Stimulated activated naive CD8-positive, alpha-beta T cell treated with anti-CD3 and anti-CD28 coated beads, Interleukin-15, Interleukin-2, amounts not matched to agents 100 U/mL and 50 U/mL, for 24 hours (primary cell): ENCODE measurements at places on chromosomes 16 and 17.

GRCh38 chr17:61225178-61225882, 174.3 kb upstream of the TBX2 start:
- DNase-seq, result no peak

- no peak for DNase-seq
These were observed 51.4 kb downstream of the RAP1GAP2 start for GRCh38 chr17:2847381-2848333.

- no peak for DNase-seq
These were observed 42.4 kb downstream of the TMEM235 start for GRCh38 chr17:78273813-78274212.

GRCh38 chr16:27080895-27081294, 14.2 kb downstream of the C16orf82 start:
- no peak for DNase-seq

- DNase-seq, result no peak
These were observed 5.2 kb upstream of the C16orf95 start for GRCh38 chr16:87322360-87322759.

DNA sequence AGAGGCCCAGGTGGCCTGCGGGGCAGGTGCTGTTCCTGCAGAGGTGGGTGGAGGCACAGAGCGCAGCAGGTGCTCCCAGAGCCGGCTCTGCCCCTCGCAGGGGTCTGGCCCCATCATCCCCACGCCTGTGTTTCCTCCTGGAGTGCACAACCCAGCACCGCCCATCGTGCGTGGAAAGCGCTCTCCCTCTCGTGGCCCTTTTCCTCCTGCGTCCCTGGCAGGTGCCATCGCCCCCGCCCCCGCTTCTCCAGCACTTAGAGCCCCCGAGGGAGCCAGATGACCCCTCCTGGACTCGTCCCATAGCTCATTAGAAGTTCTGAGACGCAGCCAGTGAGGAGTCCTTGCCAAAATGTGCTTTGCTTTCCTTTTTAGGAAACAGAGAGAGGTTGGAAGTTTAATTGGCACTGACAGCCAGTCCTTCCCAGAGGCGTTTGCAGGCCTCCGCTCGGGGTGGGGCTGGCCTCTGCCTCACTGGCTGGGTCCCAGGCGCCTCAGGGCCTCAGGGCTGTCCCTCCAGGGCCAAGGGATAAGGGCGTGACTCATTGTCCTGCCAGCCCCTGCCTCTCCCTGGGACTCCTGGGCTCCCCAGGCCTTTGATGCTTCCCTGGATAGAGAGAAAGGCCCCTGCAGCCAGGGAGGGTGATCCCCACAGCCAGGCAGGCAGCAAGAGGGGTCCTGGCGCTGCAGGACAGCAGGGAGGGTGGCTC, 32.2 kb upstream of the CHMP6 start:
- no peak for DNase-seq

GRCh38 chr17:64400642-64401041, 10.0 kb upstream of the PECAM1 start:
- no peak for DNase-seq

DNA sequence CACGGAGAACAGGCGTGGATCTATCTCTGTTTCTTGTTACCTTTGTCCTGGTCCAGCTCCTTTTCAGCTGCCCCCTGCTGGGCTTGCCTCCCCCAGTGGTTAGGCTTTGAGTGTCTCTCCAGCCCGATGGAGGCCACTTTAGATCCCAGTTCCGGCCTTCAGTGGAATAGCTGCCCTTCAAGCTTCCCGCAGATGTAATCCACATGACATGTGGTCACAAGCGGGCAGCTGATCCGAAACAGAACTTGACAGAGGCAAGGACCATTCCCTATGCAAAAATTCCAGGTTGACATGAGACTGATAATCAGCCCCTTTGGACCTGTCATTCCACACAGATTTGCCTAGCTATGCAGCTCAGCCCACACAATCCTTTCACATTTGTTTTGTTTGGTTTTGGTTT, 40.6 kb upstream of the AQP8 start:
- no peak for DNase-seq

DNA sequence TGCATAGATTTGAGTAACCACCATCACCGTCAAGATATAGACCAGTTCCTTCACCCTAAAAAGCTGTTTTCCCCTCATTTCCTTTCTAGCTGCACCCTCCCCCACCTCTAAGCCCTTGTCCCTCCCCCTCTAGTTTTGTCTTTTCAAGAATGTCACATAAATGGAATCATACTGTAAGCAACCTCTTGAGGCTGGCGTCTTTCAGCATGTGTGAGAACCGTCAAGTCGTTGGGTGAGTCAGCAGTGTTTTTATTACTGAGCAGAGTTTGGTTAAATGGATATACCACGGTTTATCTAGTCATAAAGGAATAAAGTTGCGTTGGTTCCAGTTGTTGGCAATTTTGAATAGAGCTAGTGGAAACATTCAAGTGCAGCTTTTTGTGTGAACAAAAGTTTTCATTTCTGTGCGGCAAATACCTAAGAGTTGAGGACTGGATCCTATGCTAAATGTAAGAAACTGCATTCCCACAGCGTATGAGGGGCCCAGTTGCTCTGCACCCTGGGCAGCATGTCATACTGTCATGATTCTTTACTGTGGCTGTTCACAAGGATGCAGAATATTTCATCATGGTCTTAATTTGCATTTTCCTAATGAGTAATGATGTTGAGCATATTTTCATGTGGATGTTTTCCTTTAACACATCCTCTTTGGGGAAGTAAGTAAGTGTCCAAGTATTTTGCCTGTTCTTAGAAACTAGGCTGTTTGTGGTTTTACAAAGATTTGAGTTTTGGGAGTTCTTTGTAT, 264.3 kb downstream of the CPPED1 start:
- DNase-seq, result peak; percentile 23

- no peak for DNase-seq
These were observed 335.9 kb upstream of the TNRC6C start for GRCh38 chr17:77622647-77623046.

GRCh38 chr17:28949185-28950016, 1.9 kb downstream of the PHF12 start:
- DNase-seq, result peak; percentile 77

DNA sequence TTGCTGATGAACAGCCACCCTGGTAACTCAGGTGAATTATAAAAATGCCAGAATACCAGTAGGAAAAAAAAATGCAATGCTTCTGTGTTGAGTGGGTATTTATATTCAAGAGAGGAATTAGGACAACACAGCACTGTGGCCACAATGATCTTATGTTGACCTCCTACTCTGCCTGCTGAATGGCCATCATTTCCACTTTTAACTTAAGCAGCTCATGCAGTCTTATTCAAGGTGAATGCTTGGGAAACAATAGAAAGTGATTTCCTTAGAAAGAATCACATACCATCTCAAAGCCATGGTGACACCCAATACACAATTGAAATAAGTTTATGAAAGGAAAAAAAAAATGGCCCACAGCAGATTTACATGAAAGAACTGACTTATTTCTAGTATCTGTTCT, 224.0 kb downstream of the CDH8 start:
- no peak for DNase-seq

DNA sequence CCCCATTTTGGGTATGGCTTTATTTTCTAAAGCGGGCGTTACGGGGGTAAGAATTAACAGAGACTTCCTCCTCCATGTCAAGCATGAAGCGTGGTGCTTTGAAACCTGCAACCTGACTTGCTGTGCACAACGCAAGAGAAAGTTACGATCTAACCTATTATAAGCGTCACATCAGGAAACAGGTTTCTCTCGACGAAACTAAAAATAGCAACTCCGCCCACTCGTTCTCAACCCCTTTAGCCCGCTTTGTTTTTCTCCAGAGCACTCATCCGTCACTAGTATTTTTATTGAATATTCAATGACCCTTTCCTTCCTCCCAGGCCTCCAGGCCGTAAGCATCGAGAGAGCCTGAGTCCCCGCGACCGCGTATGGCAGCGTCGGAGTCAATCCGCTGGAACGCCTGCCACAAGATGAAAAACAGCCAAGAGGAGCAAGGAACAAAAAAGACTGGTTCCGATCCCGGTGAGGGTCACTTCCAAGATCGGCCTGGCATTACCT, 555 bp downstream of the NUP88 start:
- DNase-seq, result peak; percentile 58

DNA sequence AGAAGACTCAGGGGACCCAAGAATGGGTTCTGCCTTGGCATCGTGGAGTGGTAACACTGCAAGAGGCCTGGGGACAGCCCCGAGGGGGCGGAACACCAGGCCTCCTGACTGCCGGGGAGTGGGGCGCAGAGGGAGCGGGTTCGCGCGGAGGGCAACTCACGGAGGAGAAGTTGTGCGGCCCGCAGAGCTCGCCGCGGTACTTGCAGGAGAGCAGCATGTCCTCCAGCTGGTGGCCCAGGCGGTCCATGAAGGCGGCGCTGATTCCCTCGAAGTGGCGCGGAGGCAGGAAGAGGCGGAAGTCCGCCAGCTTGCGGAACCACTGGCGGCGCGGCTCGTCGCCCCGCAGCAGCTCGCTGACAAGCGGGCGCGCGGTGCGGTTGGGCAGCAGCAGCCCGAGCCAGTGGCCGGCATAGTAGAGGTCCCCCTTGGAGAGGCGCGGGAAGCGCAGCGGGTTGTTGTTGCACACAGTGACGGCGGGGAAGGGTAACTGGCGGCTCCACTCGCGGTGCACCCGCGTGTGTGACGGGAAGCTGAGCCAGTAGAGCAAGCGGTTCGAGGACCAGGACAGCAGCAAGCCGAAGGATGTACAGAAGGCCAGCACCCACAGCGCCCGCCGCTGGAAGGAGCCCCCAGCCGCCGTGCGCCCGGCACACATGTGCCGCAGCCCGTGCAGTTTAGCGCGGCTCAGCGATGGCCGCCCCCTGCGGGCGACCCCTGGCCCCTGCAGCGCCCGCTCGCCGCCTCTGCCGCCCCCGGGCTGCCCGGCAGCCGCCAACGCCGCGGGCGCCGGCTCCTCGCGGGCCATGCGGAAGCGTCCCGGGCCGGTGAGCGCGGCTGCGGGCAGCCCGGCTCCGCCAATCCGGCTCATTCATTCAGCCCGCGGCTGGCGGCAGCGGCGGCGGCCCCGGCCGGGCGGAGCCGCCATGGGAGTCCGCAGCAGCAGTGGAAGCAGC, 1.6 kb downstream of the ASIC2 start:
- DNase-seq, result peak; percentile 6

DNA sequence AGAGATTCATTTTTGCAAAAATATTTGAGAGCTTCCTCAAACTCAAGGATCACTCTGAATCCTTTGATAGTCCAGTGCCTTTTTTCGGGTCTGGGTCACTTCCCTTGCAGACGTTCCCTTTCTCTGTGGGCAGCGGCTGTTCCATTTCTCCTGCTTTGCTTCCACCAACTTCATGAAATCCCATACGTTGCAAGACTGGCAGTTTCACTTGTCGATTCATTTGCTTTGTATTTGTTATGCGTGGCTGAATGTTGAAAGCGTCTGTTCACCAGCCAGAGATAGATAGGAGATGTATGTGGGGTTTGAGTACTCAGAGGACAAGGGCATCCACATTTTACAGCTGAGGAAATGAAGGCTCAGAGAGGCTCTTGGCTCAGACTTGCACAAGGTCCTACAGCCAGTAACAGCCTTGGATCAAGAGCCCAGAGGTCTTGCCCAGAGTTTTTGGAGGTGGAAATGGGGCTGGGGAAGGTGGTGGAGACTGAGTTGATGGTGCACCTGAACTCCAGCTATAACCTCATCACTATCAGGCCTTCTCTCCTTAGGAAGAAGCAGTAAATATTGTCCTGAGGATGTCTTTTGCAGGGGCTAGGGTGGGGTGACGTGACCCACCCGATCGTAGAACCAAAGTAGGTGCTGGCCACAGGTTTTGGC, 1.3 kb upstream of the CCDC102A start:
- peak; percentile 11 for DNase-seq

DNA sequence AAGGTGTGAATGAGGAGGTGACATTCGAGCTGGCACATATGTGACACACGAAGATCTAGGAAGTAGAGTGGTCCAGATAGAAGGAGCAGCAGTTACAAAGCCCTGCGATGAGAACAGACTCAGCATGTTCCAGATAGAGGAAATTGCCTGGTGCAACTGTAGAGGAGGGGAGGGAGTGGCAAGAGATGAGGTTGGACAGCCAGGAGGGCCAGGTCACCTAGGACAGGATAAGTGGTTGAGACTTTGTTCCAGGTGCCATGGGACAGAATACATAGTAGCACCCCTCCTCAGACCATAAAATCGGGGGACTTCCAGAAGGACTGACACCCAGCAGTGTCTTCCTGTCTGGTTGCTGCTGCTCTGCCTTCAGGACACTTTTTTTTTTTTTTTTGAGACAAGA, 11.0 kb upstream of the CENPT start:
- no peak for DNase-seq

DNA sequence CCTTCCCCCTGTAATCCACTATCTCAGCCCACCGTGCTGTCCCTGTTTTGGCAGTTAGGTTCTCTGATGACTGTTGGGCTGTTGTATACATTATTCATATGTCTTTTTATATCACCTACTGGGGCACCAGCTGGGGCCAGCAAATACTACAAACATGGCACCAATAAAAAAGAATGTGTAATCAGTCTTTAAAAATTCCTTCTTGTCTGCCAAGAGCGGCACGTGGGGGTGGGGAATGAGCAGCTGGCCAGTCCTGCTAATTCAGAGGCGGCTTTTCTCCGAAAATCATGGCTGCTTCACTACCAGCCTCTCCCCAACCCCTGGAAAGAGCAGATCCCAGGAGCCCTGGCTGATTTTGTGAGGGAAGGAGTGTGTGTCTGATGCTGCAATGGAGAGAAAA, 77.7 kb upstream of the EEF2KMT start:
- DNase-seq, result no peak

GRCh38 chr16:55853114-55853513, 20.2 kb upstream of the CES1 start:
- no peak for DNase-seq

GRCh38 chr17:17536702-17537101, 40.5 kb upstream of the RASD1 start:
- no peak for DNase-seq

DNA sequence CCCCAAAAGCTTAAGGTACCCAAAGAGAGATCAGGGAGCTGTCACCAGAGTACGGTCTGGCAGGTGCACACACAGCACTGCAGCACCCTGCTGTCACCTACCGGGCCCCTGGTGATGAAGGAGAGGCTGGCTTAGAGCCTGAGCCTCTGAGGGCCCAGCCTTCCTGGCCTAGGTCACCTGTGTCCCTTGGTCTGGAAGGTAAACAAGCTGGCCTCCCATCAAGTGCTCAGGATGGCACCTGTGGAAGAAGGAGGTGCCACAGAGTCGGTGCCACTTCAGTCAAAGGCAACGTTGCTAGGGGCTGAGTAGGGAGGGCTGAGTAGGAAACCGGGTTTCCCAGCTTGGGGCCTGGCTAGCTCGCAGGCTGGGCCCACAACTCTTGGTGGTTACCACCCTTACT, 70.7 kb downstream of the COG7 start:
- no peak for DNase-seq

GRCh38 chr17:81569986-81570514, 17.9 kb upstream of the FAAP100 start:
- no peak for DNase-seq

- no peak for DNase-seq
These were observed 23.7 kb upstream of the RCVRN start for GRCh38 chr17:9928601-9929333.

- no peak for DNase-seq
These were observed 37.8 kb upstream of the C16orf78 start for GRCh38 chr16:49335828-49336227.

- peak; percentile 2 for DNase-seq
These were observed 914.9 kb downstream of the KCNJ2 start for GRCh38 chr17:71084219-71084618.

GRCh38 chr17:46139432-46140210, 53.6 kb downstream of the KANSL1 start:
- DNase-seq, result no peak

GRCh38 chr17:73560661-73561060, 83.6 kb downstream of the SDK2 start:
- no peak for DNase-seq

GRCh38 chr17:17573912-17574311, 17.6 kb downstream of the PEMT start:
- DNase-seq, result no peak

GRCh38 chr16:68074850-68075555, 10.2 kb upstream of the NFATC3 start:
- peak; percentile 80 for DNase-seq
